ENCODE measurements at places on chromosomes 13 and 19. TPM values are rescaled to one million over a fixed set of nuclear protein-coding genes. Genes with fewer than 3 reads are reported as not detected.

The CDX2 gene
- total RNA-seq = not detected

The DKKL1 gene
- not detected for total RNA-seq

The SLITRK1 gene
- not detected for total RNA-seq

The ZSCAN4 gene
- not detected for total RNA-seq

The ZNF429 gene
- total RNA-seq = 4.0 TPM

The TNPO2 gene
- total RNA-seq = 89.5 TPM

The PCSK4 gene
- 3.4 TPM for total RNA-seq

The OSCAR gene
- 9.2 TPM for total RNA-seq

The ATXN8OS gene
- total RNA-seq = not detected

The CCNE1 gene
- total RNA-seq = 3.0 TPM

The CERS1 gene
- not detected for total RNA-seq

The EEF2 gene
- 2,296 TPM for total RNA-seq

The IGFL3 gene
- total RNA-seq = not detected

The MBD3L2 gene
- not detected for total RNA-seq

The RFPL4AL1 gene
- not detected for total RNA-seq

The DCAF15 gene
- total RNA-seq = 19.3 TPM

The KIR2DL3 gene
- not detected for total RNA-seq

The FXYD1 gene
- total RNA-seq = not detected

The CPT1C gene
- total RNA-seq = not detected

The SERPINE3 gene
- total RNA-seq = not detected

The SOX1 gene
- total RNA-seq = not detected

The TSEN34 gene
- 28.0 TPM for total RNA-seq

The INSL3 gene
- not detected for total RNA-seq

The NBEA gene
- 4.6 TPM for total RNA-seq

The FCAR gene
- not detected for total RNA-seq

The ZNF497 gene
- 3.9 TPM for total RNA-seq

The CEACAM6 gene
- not detected for total RNA-seq

The VSTM2B gene
- total RNA-seq = not detected

The DPF1 gene
- total RNA-seq = 1.0 TPM

The IZUMO4 gene
- 3.1 TPM for total RNA-seq

The CLDN10 gene
- not detected for total RNA-seq

The BRSK1 gene
- 5.1 TPM for total RNA-seq

The CASP14 gene
- total RNA-seq = not detected

The PROZ gene
- total RNA-seq = not detected

The DDX49 gene
- total RNA-seq = 98.8 TPM

The SPACA4 gene
- total RNA-seq = not detected

The PEX11G gene
- total RNA-seq = 6.4 TPM

The EFNA2 gene
- not detected for total RNA-seq

The CSNK1G2 gene
- total RNA-seq = 48.5 TPM

The MIPEP gene
- 24.7 TPM for total RNA-seq

The GFY gene
- total RNA-seq = not detected

The CNFN gene
- 1.6 TPM for total RNA-seq

The KIR3DL2 gene
- total RNA-seq = not detected

The GRAMD1A gene
- total RNA-seq = 48.1 TPM

The ATP4A gene
- total RNA-seq = not detected

The CYSLTR2 gene
- total RNA-seq = not detected

The KANK3 gene
- 1.2 TPM for total RNA-seq

The LCP1 gene
- 0.88 TPM for total RNA-seq

The NOTCH3 gene
- total RNA-seq = 7.7 TPM

The C19orf12 gene
- 20.2 TPM for total RNA-seq

The PSG7 gene
- not detected for total RNA-seq

The KLF1 gene
- not detected for total RNA-seq

The NLRP4 gene
- not detected for total RNA-seq

The ZNF763 gene
- total RNA-seq = 0.23 TPM

The KRTDAP gene
- not detected for total RNA-seq

The TIMM29 gene
- total RNA-seq = 18.3 TPM

Data from MCF 10A (cell line).